ENCODE measurements at places on chromosomes 16 and 17. TPM values are rescaled to one million over a fixed set of nuclear protein-coding genes. Genes with fewer than 3 reads are reported as not detected.

DNA sequence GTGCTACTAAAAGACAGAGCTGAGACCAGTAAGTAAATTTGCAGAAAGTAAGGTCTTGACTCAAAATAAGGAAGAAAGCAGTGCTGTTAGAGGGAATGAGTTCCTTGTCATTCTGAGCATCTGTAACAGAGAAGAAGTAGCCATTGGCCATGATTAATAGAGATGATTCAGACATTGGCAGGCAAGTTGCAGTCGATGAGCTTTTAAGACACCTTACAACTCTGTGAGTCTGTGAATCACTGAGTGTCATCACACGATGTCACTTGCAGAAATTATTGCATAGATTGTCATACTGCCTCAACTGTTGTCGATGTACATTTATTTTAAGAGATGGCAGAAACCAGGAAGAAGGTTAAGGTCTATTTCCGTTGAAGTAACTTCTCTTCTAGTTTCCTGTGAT lies 201.1 kb upstream of the CDH13 start:
- H3K4me1 ChIP-seq = no peaks in the 10 kb centered on the region
- H3K4me3 ChIP-seq = no peak overlapping the region
- no peak overlapping the region for H3K27ac ChIP-seq
- no peaks in the 10 kb centered on the region for H3K27me3 ChIP-seq

DNA sequence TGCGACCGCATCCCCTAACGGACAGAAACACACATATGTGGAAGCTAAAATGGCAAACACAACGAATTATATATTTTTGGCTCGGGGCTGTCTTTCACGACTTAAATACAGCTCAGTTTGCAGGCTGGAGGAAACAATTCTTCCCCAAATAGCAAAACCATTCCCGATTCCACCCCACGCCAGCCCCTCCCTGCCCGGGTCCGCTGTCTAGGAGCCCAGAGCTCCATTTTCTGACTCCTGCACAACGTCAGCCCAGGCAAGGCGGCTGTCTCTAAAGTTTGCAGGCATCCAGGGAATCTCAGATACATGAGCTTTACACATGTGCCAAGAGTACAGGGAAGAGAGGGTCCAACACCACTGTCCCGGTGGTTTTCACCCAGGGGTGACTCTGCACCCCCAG lies 110.5 kb downstream of the ADCY9 start:
- no peaks in the 10 kb centered on the region for H3K4me1 ChIP-seq
- H3K36me3 ChIP-seq = no peaks in the 10 kb centered on the region
- no peak overlapping the region for H3K4me3 ChIP-seq
- no peak for DNase-seq
- no peak overlapping the region for H3K27ac ChIP-seq
- no peaks in the 10 kb centered on the region for H3K27me3 ChIP-seq

Gene MYO15A
- 8.3 TPM for total RNA-seq

Gene NTN3
- total RNA-seq = not detected

GRCh38 chr16:58324792-58325191 lies 30.0 kb upstream of the PRSS54 start:
- no peaks in the 10 kb centered on the region for H3K36me3 ChIP-seq
- no peak overlapping the region for H3K27ac ChIP-seq
- no peak overlapping the region for H3K4me3 ChIP-seq
- no peaks in the 10 kb centered on the region for H3K4me1 ChIP-seq
- H3K27me3 ChIP-seq = no peaks in the 10 kb centered on the region

DNA sequence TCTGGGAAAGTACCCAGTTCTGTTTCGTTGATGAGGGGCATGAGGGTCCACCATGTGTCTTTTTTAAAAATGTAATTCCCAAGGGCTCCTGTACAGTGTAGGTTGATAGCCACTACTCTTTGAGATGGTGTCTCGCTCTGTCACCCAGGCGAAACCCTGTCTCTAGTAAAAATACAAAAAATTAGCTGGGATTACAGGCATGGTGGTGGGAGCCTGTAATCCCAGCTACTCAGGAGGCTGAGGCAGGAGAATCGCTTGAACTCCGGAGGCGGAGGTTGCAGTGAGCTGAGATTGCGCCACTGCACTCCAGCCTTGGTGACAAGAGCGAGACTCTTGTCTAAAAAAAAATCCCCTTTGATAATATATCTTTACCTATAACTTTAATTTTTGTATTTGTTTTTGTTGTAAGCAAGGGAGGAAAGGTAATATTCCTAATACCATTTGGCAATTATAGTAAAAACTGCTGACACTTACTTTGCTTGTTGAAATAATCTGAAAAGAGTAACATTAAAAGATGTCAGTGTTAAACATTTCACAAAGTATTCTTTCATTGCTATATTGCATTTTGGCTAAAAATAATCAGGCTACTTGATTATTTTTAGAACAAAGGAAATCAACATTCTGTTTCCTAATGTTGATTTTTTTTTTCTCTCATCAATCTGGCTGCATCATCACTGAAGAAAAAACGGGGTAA lies 11.8 kb downstream of the KPNA2 start:
- H3K4me3 ChIP-seq = no peak overlapping the region
- no peaks in the 10 kb centered on the region for H3K36me3 ChIP-seq
- H3K27me3 ChIP-seq = no peaks in the 10 kb centered on the region
- H3K27ac ChIP-seq = no peak overlapping the region

Gene TMC7
- total RNA-seq = 1.6 TPM

Gene TEX19
- total RNA-seq = 10.6 TPM

DNA sequence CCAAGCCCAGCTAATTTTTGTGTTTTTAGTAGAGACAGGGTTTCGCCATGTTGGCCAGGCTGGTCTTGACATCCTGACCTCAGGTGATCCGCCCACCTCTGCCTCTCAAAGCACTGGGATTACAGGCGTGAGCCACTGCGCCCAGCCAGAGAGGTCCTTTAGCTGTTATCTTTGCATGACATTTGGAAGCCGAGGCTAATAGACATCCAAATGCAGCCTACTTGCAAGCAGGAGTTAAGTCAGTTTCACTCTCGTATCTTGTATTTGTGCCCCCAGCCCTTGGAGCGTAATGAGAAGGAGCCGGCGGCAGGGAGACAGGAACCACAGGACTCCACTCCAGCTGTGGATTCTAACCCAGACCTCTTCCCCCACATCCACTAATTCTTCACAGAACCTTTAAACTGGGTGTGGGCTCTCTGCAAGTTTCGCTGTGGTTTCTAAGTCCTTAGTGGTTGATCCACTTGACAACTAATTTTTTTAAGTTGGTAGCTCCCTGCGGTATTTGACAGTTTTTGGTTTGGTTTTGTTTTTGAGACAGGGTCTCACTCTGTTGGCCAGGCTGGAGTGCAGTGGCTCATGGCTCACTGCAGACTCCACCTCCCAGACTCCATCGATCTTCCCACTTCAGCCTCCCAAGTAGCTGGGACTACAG lies 3.1 kb upstream of the CYTH1 start:
- peaks cover 6% of the 10 kb centered on the region for H3K4me1 ChIP-seq
- no peak for DNase-seq
- no peak overlapping the region for H3K27ac ChIP-seq
- H3K4me3 ChIP-seq = no peak overlapping the region

DNA sequence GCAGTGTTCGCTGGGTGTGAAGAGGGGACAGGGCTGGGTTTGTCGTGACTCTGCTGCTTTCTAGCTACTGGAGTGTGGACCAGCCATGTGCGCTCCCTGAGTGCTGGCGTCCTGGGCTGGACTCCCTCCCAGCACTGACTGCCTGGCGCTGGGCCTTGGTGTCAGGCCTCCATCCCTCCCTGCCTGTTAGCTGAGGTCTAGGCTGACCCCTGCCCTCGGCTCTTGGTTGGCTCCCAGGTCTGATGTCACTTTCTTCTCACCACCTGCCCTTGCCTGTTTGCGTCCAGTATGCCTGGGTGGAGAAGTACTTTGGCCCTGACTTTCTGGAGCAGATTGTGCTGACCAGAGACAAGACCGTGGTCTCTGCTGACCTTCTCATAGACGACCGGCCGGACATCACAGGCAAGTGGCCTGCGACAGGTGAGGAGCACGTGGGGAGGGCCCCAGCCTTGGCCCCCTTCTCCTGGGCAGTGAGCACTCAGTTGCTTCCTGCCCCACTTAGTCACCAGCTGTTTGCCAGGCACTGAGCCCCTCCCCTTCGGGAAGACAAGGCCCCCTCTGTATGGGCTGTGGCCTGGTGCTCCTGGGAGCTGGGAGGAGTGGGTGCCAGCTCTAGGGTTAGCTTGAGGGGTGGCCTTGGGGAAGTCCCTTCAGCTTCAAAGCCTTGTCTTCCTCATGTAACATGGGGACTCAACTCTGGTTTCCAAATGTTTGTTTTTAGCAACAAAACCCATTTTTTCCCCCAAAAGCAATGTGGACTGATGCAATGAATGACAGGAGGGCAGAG lies 41.5 kb downstream of the NT5M start:
- H3K4me1 ChIP-seq = no peaks in the 10 kb centered on the region
- no peak overlapping the region for H3K4me3 ChIP-seq
- no peak for DNase-seq
- H3K27me3 ChIP-seq = no peaks in the 10 kb centered on the region
- no peaks in the 10 kb centered on the region for H3K36me3 ChIP-seq

Gene ADAM11
- 3.5 TPM for total RNA-seq

GRCh38 chr16:84790301-84790700 lies 29.5 kb upstream of the CRISPLD2 start:
- no peaks in the 10 kb centered on the region for H3K36me3 ChIP-seq
- no peak overlapping the region for H3K4me3 ChIP-seq
- H3K27me3 ChIP-seq = no peaks in the 10 kb centered on the region
- H3K4me1 ChIP-seq = peaks cover 6% of the 10 kb centered on the region

DNA sequence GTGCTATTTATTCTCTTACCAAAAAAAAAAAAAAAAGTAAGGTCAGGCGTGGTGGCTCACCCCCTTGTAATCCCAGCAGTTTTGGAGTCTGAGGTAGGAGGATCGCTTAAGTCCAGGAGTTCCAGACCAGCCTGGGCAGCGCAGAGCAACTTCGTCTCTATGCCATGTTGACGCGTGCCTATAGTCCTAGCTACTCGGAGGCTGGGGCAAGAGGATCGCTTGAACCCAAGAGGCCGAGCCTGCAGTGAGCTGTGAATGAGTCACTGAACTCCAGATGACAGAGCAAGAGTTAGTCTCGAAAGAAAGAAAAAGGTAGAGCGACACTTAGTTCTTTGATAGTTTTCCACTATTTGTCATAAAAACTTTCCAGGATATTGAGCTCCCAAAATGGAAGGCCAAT lies 1.4 kb upstream of the TENT4B start:
- no peaks in the 10 kb centered on the region for H3K4me1 ChIP-seq
- H3K36me3 ChIP-seq = no peaks in the 10 kb centered on the region
- no peak overlapping the region for H3K4me3 ChIP-seq

GRCh38 chr16:27241658-27242057 lies 26.9 kb downstream of the NSMCE1 start:
- H3K27me3 ChIP-seq = no peaks in the 10 kb centered on the region
- no peaks in the 10 kb centered on the region for H3K36me3 ChIP-seq
- H3K4me3 ChIP-seq = no peak overlapping the region
- peaks cover 4% of the 10 kb centered on the region for H3K4me1 ChIP-seq

Gene TNFRSF12A
- 57.4 TPM for total RNA-seq

Data from prostate gland (tissue), 2 donors.